ENCODE measurements at places on chromosomes 12 and 14.
A peak's percentile ranks its signal among the peaks of the same experiment; 100 is the strongest.

DNA sequence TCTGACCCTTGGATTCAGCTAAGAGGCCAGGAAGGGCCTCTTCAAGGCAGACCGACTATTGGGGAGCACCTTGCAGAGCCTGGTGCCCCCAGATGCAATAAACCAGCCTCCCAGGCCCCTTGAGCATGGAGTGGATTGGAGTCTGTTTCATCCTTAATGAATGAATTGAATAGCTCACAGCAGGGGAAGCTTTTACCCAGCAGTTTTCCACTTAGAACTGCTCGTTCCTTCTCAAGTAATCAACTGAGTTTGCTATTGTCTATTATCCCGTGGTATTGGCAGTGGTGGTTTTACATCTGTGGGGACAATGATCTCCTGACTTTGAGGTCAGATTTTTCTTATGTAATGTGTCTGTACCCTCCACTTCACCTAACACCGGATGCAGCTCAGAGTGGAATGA lies 197.6 kb downstream of the AACS start:
- DNase-seq: no peak

DNA sequence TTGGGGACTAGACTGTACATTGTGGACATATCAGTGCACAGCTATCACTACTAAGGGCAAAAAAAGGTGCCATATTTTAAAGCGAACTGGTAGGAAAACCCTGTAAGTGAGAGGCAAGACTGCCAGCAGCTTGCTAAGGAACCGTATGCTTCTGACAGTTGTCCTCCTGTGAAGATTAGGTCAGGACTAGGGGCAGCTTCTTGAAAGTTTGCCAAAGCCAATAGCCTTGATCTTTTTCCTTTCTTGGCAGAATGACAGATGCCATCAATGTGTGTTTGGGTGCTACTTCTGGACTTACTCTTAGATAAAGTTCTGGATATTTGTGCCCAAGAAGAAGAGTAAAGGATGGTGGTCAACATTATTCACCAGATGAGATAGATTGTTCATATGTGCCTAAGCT lies 7.4 kb downstream of the DAAM1 start:
- DNase-seq: no peak

DNA sequence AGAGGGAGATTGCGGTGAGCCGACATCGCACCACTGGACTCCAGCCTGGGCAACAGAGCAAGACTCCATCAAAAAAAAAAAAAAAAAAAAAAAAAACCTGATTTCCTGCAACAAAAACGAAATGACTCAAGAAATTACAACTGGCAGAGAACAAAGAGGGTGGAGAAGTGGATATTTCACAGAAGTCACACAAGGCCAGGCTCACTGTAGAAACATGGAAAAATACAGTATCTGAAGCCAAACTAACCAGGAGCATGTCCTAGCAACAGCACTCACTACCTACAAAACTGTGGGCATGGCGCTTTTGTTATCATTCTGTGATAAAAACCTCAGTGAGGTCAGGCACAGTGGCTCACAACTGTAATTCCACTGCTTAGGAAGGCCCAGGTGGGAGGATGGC lies 11.7 kb upstream of the MMP17 start:
- no peak for DNase-seq

DNA sequence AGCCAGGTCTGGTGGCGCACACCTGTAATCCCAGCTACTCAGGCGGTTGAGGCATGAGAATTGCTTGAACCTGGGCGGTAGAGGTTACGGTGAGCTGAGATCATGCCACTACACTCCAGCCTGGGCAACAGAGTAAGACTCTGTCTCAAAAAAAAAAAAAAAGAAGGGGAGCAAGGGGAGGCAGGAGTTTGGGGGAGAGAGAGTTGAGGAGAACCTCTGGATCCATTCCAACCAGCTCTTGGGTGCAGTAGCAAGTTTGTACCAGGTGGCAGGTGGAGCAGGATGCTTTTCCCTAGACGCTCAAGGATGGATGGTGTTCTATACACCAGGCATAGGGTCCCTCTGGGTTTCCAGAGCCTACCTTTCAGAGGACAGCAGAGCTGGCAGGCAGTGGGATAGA lies 1.9 kb downstream of the NFE2 start:
- no peak for DNase-seq

GRCh38 chr14:55348766-55349453 lies 62.7 kb downstream of the ATG14 start:
- no peak for DNase-seq

DNA sequence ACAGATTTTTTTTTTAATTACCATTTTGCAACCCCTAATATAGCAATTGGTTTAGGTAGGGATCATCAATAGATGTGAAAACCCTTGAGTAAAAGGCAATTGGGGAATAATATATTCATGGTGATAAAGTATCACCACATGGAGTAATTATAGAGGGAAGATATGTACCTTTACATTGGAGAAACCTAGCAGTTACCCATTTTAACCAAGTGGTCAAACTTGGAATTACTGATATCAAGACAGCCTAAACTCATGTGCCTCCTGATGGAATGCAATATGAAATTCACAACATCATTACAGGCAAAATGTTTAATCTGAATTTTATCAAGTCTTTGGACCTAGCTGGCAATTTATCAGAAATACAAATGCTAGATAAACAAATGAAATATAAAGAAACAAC lies 6.7 kb upstream of the SLC10A1 start:
- DNase-seq: no peak

- DNase-seq: no peak
Measured at GRCh38 chr12:132079695-132080094, 64.4 kb downstream of the DDX51 start.

DNA sequence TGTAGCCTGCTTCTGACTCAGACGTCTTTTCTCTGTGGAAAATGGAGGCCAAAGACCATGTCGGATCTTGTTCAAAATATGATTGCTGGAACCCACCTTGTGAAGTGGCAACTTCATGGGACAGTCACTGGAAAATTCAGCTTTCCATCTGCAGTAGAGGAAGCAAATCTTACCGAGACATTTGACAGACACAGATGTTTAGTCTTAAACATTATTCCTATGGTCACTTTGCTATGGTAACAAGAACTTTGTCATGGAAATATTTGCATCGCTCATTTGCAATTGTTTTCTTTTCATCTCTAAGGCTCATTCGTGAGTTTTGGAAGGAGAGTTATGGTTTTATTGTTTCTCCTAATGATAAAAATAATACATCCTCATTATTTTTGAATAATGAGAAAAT lies 98.3 kb upstream of the HIF1A start:
- peak; percentile 62 for DNase-seq
